ENCODE measurements at places on chromosomes 1 and 21. TPM values are rescaled to one million over a fixed set of nuclear protein-coding genes. Genes with fewer than 3 reads are reported as not detected.

C1QC gene
- not detected for total RNA-seq

ALPL gene
- total RNA-seq, result 0.13 TPM

HSPA6 gene
- 0.13 TPM for total RNA-seq

GRCh38 chr1:154844297-154844681 is 25.8 kb downstream of the KCNN3 start:
- no peak for DNase-seq

DNA sequence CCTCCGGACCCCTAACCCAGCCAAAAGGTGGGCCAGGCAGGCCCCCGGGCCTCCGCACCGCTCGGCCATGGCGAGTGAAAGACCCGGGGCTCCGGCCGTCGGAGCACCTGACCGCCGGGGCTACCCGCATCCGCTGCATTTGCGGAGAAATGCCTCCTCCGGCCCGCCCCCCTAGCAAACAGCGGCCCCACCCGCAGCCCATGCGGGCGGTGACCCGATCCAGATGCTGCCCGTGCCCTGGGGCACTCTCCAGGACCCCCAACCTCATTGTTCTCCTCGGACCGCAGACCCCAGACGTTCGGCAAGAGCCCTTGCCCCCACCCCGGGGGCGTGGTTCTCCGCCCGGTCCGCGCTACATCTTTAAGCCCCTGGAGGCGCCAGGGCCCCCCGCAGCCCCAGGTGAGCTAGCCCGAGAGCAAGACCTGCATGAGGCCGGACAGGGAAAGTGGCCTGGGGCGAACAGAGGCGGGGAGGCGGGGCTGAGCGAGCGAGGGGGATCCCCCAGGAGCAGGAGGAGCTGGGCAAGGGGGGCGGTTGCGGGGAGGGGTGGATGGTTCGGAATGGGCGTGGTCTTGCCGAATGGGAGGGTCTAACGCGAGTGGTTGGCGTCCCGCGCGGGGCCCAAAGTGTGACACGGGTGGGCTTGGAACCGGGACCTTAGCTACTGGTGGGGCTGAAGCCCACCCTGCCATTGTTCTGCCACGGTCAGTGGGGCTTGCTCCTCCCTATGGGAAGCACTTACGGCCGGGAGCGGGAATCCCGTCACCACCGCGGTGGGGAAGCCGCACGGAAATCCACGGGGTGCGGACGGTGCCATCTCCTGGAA is 6.3 kb upstream of the CRYBG2 start:
- DNase-seq, result no peak

DNA sequence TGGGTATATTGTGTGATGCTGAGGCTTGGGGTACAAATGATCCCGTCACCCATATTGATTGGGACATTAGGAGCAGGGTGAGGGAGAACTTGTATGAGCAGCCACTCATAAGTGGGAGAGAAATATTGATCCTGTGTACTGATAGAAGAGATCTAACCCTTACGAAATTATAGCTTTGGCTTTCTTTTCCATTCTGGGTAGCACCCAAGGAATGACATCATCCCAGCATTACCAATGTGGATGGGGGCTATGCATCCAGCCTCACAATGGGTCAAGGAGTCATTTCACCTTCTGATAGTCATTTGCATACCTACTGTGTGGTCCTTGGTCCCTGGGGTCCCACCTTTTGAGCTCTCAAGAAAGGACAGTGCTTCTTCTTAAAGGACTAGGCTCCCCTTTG is 1.9 kb upstream of the NAV1 start:
- no peak for DNase-seq

ITPKB gene
- total RNA-seq, result 34.2 TPM
